Glutamatergic neuron (in vitro differentiated cells): ENCODE measurements at places on chromosomes 3 and 15.

DNA sequence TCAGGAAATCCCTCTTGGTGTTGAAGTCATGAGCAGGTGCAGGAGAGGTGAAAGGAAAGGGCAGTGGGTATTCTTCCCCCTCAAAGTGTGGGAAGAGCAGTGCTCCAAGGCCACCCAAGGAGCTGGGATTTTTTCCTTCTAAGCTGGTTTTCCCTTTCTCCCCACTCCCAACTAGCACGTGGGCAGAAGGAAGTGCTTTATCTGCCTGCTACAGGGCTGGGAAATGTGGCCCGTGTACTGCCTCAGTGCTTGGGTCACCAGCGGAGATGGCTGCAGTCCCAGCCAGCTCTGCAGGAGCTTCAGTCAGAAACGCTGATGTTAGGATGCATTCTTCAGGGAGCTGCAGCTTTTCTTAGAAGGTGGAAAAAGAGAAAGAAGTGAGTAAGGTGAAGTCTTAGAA, 99.2 kb downstream of the CACNA1D start:
- DNase-seq, result no peak

GRCh38 chr15:39661776-39662175, 80.9 kb downstream of the THBS1 start:
- DNase-seq, result no peak

GRCh38 chr3:120284747-120285507, at the start of gene GPR156:
Gene GPR156 (minus strand): TSS chr3:120285222. CDS start chr3:120244098, 41,124 bp downstream.
- DNase-seq, result peak; percentile 35

- DNase-seq, result no peak
Measured at GRCh38 chr15:93179072-93179471, 90.1 kb upstream of the RGMA start.

DNA sequence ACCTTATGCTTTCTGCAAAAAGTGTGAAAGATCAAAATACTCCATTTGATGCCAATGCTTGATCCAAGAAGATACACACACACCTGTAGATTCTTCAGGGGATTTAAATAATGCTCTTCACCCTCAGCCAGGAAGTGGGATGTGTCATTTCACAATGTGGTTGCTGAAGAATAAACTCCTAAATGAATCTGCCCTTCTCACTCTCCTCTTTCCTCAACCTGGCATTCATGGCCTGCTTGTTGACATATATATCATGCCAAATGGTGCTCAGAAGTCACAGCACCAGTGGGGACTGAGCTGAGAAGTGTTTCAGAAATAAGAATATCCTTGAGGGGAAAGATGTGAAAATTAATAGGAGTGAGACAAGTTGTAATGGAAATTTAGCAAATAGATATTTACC, 146.6 kb upstream of the ARHGEF26 start:
- DNase-seq, result no peak

- no peak for DNase-seq
Measured at GRCh38 chr3:47413751-47414150, 32.9 kb downstream of the PTPN23 start.
